ENCODE measurements at places on chromosomes 7 and 10.

DNA sequence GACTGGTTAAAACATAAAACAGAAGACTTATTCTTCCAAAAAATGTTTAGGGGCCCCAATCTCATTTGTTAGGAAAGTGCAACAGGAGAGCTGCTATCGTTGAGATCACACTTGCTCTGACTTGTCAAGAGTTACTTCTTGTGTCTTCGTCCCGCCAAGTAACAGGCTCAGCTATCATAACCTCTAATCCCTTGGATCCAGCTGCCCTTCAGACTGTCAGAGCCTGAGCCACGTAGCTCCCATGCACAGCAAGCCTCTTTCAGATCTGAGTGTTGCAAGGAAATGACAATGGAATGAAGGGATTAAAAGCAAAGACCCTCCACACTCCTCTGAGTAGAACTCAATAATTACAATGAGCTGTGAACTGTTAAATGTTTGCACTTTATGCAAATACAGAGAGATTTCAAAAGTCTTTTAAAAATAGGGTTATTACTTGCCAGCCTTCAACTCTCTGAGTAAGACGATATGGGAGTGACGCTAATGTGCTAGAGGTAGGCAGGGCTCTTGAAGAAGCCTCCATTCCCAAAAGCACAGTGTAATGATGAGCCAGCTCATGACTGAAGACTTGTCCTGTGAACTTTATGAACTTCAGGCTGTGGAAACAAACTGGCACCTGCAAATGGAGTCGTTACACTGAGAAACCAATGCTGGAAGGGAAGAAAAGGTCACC, 28.4 kb upstream of the CDK13 start:
- no peak for DNase-seq

GRCh38 chr10:5284311-5285057, 80.3 kb upstream of the UCN3 start:
- no peak for DNase-seq

- DNase-seq, result no peak
Observed at GRCh38 chr7:135911099-135911498, 66.1 kb downstream of the MTPN start.

GRCh38 chr7:128379900-128380479, 18.5 kb upstream of the PRRT4 start:
- no peak for DNase-seq

- no peak for DNase-seq
Observed at GRCh38 chr10:132975831-132976682, 33.7 kb upstream of the CFAP46 start.

DNA sequence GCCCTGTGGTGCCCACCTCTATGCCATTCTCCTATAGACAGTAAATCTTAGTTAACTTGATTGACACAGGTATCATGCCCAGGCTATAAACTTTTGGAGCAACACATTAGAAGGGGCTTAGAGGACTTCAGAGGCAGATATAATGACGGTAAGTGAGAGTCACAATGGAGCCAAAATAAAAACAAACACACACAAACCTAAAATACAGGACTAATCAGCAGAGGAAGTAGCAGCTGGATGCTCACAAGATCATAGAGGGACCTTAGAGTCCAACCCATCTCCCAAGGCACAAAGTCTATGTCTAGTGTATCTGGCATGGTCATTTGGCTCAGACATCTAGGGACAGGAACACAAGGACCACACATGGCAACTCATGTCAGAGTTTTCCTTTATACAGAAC, 12.3 kb downstream of the SLC13A4 start:
- DNase-seq, result no peak

- no peak for DNase-seq
Observed at GRCh38 chr10:43808136-43808535, 159.5 kb upstream of the ZNF32 start.

DNA sequence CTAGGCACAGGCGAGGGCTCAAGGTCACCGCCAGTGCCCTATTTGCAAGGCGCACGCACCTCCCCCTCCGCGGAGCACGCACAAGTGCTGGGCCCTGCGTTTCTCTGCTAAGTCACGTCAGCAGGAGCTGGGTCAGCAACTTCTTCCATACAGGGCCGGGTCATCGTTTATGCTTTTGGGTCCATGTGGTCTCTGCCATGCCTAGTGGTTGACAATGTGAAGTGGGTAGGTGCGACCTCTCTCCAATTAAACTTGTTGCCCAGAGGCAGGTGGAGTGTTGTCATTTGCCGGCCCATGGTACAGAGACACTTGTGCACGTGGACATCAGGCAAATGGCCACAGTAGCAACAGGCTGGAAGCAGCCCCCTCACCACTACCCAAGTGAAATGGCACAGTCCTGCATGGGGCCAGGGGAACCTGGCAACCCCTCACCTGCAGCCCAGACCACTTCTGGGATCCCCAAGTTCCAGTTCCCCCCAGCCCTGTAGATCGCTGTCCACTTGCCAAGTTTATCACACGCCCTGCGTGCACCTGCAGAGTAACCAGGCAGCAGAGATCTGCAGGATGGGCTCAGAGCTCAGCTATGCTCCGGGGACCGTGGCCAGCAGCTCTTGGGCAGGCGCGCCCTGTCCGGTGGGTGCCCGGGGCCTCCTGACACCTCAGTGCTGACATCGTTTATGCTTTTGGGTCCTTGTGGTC, 86.1 kb upstream of the PPP2R2D start:
- no peak for DNase-seq

DNA sequence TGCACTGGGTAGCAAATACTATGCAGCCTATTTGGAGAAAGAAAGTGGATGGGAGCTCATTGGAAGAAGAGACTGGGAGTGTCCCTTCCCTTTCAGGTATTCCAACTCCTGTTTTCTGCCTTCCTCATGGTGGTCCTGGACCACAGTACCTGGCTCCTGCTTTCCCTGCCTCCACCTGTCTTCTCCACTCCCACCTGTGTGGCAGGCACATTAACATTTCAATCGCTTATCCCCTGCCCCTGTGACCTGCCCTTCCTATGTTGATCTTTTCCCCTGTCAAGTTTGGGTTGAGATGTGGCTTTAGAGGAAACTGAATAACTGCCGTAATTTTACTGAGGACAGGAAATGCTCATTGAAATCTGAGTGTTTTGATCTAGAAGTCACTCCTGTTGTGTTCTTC, 415.8 kb upstream of the PODXL start:
- no peak for DNase-seq

DNA sequence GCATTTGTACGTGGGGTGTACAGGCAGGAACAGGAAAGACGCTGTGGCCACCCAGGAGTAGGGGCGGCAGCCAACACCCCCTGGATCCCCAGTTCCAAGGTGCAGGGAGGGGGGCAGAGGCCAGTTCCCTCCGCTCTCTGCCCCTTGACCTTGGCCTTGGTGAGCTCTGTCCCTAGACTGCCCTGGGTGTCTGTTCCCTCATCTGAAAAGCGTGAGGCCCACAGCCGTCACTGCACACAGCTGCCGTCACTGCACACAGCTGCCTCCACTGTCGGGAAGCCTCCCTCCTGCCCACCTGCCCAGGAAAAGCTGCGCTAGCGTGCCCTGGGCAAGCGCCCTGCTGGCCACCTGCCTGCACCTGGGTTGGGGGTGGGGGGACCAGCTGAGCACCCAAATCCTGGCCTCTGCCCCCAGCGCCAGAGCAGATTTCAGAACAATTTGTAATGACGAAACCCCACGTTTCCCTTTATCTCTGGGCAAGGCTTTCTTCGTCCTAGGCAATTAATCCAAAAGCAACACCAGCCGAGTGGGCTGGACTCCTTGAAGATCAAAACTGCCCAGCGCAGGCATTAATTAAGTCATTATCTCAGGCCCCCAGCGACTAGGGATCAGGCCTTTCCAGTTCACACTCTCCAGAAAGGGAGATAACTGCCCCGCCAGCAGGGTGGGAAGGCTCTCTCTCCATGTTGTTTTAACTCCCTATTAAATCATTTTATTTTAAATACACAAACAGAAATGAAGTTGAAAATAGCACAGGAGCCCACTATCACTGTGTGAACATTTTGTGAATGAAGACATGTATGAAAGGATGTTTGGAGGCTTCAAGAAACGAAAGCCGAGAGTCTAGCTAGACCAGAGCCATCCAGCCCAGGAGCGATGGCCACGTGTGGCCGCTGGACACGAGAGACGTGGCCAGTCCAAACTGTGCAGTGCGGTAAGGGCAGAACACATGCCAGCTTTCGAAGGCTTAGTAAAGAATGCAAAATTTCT, 4.0 kb upstream of the PDGFA start:
- no peak for DNase-seq

DNA sequence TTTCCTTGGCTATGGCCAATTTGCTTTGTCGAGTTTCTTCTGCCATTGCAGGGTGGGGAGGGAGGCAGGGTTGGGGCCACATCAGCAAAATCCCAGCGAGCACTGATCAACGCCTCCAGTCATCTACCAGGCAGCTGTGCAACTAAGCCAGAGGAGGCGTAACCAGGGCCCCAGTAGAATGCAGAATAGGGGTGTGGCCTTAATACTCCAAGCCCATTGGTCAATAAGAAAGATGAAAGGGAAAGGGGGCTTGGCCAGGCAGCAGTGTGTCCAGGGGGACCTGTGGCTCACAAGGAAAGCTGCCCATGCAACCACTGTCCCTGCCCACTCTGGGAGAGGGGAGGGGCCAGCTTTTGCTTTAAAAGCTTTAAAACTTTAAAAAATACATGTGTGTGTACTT, 21.5 kb upstream of the GGCT start:
- no peak for DNase-seq

GRCh38 chr7:126370038-126370668, 882.6 kb downstream of the GRM8 start:
- DNase-seq, result no peak

- DNase-seq, result no peak
Observed at GRCh38 chr7:41956705-41957104, 253.8 kb upstream of the INHBA start.

- DNase-seq, result no peak
Observed at GRCh38 chr10:122490268-122490667, 28.9 kb downstream of the HTRA1 start.

DNA sequence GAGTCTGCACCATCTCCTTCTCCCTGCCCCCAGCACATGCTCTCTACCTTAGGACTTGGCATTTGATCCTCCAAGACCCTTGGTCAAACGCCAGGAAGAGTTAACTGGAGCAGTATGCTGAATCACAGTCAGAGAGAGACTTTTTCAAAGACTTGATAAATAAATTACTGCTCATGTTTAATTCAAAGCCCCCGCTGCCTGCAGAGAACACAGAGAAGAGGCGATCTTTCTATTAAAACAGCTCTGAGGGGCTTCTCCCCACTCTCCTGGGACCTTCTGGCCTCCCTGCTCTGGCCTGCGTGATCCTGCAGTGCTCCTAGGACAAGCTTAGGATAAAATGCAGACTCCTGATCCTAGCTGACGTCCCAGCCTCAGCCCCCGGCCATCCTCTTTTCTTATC, 47.8 kb downstream of the NPTX2 start:
- DNase-seq, result no peak

GRCh38 chr10:18684953-18685352, 25.7 kb downstream of the ARL5B start:
- DNase-seq, result no peak

DNA sequence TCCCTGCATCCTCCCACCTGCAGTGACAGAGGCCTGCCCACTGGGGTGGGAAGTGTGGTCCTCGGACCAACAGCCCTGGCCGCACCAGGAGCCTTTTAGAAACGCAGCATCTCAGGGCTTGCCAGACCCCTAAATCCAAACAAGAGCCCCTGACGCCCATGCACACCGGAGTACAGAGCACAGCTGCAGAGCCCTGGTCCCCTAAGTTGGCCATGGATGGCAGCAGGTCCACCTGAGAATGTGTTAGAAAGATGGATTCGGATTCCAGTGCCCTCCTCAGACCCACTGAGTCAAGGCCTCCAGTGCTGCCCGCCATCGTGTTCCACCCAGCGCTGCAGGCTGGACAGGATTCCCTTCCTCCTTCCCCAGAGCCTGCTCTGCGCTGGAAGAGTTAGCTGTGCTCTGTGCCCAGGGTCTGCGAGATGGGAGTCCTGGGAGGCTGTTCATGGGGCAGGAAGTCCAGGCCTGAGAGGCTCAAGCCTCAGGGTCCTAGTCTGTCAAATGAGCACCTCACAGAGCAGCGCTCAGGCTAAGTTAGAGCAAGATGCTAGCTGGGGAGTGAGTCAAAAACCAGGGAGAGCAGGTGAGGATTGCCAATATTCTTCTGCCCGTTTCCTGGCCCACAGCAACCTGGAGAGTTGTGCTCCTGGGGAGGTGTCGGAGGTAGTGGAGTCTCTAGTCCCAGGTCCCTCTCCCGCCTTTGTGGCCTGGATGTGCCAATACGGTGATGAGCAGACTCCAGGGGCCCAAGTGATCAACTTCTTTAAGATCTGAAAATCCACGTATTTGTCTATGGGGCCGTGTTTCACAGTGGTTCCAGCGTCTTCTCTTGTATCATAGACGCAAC, 95.9 kb upstream of the GPR26 start:
- no peak for DNase-seq

GRCh38 chr10:114311496-114312209, 72.6 kb downstream of the VWA2 start:
- DNase-seq, result no peak

- DNase-seq, result no peak
Observed at GRCh38 chr7:85286446-85286845, 99.6 kb upstream of the SEMA3D start.

GRCh38 chr10:124911124-124912067, 30.5 kb upstream of the ZRANB1 start:
- DNase-seq, result no peak

- no peak for DNase-seq
Observed at GRCh38 chr10:38072552-38072951, 21.6 kb upstream of the ZNF37A start.

GRCh38 chr7:4190010-4190981, 491.8 kb upstream of the FOXK1 start:
- DNase-seq, result no peak

DNA sequence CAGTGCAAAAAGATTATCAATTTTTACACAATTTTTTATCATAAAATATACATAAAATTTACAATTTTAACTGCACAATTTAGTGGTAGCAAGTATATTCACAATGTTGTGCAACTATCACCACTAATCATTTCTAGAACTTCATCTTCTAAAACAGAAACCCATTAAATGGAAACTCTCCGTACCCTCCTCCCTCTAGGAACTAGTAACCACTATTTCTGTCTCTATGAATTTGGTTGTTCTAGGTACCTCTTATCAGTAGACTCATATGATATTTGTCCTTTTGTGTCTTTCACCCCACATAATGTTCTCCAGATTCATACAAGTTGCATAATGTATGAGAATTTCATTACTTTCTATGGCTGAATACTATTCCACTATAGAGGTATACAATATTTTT, 73.5 kb downstream of the HERC4 start:
- DNase-seq, result no peak

DNA sequence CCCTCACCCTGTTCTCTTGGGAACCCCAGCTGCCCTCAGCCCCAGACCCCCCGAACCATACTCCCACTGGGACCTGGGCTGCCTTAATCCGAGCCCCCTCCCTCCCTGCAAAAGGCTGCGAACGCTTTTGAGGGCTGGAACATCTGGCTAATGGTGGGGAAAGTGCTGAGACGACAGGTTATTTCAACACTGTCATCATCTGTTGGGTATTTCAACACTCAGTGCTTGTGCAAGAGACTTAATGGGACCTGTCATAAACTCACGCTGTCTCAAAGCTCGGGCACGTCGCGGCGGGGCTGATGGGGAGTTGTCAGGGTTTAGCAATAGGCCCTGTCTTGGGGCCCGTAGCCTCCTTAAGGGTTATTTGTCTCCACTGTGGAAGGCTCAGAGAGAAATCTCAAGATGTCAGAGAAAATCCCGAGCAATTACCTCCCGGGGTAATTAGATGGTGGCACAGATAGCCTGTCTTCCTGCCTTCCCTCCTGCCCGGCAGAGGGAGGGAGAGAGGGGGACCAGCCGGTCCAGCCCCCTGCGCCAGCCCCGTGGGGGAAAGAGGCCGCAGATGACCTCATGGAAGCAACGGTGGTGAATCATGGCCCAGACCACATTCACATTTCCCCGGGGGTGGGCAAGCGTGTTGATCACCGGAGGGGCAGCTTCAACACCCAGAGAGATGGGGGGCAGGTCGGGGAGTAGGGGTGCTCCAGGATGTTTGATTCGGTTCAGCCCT, 88.7 kb upstream of the MYL10 start:
- DNase-seq, result no peak

Measured in activated T-helper 1 cell treated with Interleukin-2 at 50 U/mL for 16 hours (primary cell).